Kasumi-1 (cell line): ENCODE measurements at places on chromosomes 1 and 21.

DNA sequence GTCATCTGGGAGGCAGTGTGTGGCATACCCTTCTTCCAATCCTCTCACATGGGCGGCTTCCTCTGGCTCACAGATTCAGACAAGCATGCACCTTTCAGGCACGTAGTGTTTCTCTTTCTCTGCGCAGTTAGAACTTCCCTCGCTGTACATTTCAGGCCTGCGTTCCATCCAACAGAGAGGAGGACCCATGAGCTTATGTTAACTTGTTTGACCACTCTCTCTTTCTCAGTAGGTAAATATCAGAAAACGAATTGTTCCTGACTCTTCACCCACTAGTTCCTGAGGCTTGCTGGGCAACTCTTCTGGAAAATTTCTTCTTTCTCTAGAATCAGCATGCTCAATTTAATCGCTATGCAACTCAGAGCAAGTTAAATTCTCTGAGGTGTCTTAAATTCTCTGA is 85.5 kb downstream of the DDX20 start:
- no peak for DNase-seq

- no peak for DNase-seq
These were observed 1.7 kb downstream of the MCL1 start for GRCh38 chr1:150577557-150578271.

GRCh38 chr1:54671985-54672608 is 30.5 kb downstream of the MROH7 start:
- peak; percentile 83 for DNase-seq

GRCh38 chr1:156643778-156644092 is 1.8 kb downstream of the BCAN start:
- peak; percentile 88 for DNase-seq

DNA sequence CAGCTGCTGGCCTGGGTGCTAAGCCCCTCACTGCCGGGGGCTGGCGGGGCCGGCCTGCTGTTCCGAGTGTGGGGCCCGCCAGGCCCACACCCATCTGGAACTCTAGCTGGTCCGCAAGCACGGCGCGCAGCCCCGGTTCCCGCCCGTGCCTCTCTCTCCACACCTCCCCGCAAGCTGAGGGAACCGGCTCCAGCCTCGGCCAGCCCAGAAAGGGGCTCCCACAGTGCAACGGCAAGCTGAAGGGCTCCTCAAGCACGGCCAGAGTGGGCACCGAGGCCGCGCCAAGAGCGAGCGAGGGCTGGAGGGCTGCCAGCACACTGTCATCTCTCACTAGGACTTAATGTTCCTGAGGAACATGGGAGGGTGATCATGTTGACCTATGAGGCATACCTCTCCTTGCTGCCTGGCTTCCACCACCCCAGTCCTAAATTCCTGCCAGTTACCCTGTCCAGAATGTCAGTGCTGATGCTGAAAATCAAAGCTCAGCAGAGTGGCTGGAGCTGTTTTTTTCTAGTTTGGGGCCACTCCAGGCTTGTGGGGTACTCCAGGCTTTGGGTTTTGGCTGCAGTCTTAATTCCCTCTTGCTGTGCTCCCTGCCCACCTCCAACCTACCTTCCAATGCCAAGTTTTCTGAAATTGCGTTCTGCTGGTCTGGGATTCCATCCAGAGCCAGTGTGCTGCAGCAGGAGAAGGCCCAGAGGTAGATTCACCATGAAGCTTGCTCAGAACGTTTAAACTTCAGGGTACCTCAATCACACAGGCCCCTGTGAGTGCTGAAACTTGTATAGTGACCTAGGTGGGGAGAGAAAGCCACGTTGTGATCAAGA is 44.2 kb upstream of the LPGAT1 start:
- no peak for DNase-seq

DNA sequence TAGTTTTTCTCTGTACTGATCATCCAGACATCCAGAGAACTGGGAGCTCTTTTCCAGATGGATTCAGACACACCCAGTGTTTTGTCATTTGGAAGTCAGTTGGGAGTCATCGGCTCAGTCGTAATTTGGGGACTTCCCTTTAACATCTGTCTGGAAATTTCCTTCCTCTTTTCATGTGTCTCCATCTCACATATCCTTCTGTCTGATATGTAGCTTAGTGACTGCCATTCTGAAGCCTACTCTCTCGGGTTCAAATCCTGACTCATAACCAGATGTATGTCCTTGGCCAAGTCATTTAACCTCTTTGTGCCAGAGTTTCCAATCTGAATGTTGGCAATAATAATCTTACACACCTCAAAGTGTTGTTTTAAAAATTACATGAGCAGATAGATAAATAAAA is 3.0 kb downstream of the MORC3 start:
- DNase-seq, result peak; percentile 90

DNA sequence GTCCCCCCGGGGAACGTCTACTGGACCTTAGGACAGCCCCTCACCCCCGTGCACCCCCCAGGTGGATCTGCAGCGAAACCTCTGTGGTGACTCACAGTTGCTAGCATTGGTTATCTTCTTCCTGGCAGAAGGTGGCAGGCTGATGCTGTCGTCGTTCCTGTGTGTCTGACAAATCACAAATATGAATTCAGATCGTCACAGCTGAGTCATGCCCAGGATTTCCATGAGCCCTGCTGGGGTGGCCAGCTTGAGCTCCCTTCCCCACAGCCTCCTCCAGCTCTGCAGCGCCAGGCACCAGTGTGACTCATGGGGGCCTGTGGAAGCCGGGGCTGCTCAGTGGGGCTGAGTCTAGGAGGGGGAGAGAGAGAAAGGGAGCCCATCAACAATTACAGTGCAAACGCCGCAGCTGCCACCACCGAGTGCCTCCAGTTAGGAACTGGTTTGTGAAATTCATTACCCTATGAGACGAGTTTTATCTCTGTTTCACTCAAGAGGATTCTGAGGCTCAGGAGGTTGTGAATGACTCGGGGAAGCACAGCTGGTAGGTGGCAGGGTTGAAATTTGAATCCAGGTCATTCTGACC is 197.9 kb downstream of the DYRK1A start:
- peak; percentile 87 for DNase-seq

- no peak for DNase-seq
These were observed 19.5 kb downstream of the PLCH2 start for GRCh38 chr1:2495546-2495945.

DNA sequence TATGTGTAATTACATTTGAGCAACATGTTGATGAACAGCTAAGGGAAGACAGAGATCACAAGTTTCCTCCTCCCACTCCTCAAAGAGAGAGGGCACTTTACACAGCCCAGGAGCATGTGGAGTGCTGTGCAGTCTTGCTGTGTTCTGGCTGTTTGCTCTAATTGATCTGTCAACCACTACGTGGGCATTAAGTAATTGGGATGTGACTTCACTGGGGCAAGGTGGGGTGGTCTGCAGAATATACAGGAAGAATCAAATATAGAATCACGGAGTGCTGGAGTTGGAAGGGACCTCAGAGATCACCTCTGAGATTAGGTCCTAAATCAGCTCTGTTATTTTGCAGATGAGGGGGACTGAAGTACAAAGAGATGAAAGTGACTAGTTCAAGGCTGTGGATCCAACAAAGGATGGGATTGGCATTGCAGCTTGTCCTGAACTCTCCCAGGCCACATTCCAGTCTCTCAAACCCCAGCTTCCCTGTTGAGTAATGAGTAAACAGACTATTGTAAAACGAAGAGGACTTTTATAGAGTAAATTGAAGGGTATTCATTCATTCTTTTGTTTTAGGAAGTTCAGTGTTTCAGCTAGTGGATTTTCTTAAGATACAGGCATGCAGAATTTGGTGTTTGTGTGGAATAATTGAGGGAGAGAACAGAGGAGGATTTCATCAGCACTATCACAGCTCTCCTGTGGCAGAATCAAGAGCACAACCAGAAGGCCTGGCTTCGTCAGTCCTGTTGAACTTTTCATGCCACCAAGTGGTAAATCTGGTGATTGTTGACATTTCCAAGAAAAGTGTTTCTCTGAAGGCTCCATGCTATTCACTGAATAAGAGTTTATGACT is 22.4 kb downstream of the NOS1AP start:
- no peak for DNase-seq

GRCh38 chr21:25562660-25563059 is 44.6 kb downstream of the MRPL39 start:
- peak; percentile 26 for DNase-seq

DNA sequence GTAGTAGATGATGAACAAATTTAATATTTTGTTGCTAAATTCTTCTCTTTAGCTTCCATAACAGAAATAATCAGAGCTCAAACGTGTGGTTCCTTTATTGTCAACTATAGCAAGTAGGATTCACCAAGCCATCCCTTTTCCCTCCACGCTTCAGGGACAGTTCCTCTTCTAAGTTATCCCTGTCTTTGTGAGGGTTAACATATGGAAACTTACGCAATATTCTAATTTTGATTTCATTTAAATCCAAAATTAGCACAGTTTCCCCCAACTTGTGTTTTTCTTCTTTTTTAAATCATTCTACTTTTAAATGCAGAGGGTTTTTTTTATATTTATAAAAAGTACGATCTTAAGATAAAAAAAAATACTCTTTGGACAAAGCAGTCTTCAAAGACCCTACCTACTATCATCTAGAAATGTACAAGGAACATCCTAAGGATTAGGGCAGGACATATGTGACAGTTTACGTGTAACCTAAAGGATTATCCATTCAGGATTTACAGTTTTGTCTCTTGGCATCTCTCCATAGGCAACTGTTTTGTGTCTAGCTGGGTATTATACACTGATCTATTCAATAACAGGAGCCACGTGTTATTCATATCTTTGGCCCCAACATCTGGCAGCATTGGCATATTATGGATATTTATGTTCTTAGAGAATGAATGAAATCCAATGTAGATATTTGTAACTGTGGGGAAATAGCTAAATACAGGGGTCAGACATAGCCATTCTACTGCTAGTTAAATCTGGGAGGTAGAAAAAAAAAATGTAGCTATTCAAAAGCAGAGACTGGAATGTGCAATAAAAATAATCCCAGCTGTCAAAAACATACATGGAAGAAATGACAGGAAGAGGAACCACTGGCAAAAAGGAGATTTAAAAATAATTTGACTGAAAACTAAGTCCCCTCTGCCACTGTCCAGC is 272.9 kb downstream of the NEGR1 start:
- DNase-seq, result no peak

DNA sequence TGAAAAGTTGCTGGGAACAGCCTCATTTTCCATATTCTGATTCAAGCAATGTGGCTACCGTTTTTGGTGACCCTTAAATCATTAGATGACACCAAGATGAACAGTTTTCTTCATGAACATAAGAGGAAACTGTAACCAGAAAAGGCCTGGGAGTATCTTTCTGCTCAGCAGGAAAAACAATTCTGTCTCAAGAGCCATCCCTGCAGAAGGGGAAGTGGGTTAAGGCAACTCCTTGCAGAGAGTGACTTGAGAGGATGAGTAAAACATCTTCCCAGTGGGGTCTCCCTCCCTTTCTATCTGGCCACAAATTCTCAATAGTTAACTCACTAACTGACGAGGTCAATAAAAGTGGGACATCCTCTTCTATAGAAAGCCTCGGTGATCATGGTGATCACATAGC is 187.6 kb upstream of the NRIP1 start:
- peak; percentile 60 for DNase-seq

- DNase-seq, result no peak
These were observed 19.3 kb downstream of the HS2ST1 start for GRCh38 chr1:86933562-86934377.

DNA sequence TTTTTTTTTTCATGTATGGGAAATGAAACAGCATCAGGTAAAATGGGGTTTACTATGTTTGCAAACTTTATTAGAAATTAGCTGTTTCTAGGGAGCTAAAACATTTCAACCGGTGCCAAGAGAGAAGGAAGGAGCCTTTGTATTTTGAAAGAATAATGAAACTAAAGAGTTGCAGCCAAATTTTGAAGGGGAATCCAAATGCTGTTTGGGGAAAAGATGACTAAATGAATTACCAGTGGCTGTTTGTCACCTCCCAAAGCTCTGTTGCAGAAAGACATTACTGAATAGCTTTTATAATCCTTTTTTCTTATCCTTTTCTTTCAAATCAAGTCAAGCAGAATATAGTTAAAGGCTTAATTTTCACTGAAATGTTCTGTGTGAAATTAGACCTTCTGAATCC is 591.3 kb upstream of the ADGRL2 start:
- DNase-seq, result no peak

- DNase-seq, result no peak
These were observed 5.2 kb upstream of the AKNAD1 start for GRCh38 chr1:108862017-108862610.

- no peak for DNase-seq
These were observed 66.4 kb downstream of the PHTF1 start for GRCh38 chr1:113692824-113693431.

DNA sequence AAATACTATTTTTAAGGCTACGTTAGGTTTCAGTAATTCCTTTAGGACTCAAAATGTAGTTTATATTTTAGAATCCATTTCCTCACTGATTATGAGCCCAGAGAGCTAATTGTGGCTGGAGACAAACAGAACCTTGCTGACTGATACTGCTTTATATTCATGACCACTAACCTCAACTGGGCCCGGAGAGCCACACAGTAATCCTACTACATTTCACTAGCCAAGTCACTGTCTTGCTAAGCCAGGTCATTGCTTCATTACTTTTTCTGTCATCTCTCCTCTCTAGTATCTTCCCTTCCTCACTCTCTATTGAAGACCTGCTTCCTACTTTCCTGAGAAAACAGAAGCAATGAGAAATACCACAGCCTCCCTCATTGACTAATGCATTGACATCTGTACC is 24.7 kb downstream of the IL23R start:
- DNase-seq, result no peak

GRCh38 chr1:74681449-74681848 is 7.9 kb upstream of the ERICH3 start:
- no peak for DNase-seq

DNA sequence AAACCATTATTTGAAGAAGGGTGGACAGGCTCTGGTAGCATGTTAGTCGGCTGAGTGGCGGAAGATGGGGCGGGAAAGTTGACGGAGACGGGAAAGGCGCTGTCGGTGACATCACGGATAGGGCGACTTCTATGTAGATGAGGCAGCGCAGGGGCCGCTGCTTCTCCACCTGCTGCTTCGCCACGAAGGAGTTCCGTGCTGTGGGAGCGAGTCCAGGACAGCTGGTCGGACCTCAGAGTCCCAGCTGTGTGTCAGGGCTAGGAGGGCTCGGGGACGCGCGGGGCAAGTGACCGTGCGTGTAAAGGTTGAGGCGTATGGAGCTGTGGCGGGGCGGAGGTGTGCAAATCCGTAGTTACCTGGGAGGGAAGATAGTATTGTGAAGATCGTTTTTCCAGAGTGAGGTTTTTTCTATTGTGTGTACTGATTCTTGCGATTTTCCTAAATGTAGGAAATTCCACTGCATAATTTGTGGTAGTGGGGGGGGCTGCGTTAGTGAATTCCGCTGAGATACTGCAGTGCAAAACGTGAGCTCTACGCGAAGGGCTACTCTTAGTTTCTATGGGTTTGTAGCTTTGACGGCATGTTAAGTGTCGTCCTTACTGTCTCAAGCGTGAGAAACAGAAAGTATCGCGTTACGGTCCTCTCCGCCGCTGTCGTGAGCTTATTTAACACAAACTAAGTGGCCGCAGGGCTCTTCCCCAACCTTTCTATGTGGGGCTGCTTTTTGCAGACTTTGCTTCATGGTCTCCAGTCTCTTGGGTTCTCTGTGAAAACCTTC is 111.2 kb upstream of the NBPF11 start:
- no peak for DNase-seq
